ENCODE measurements at places on chromosomes 6 and 20.

- DNase-seq, result peak; percentile 87
Observed at GRCh38 chr6:26017632-26017966, 55.0 kb downstream of the TRIM38 start.

- no peak for DNase-seq
Observed at GRCh38 chr6:57262901-57263694, 41.0 kb upstream of the RAB23 start.

DNA sequence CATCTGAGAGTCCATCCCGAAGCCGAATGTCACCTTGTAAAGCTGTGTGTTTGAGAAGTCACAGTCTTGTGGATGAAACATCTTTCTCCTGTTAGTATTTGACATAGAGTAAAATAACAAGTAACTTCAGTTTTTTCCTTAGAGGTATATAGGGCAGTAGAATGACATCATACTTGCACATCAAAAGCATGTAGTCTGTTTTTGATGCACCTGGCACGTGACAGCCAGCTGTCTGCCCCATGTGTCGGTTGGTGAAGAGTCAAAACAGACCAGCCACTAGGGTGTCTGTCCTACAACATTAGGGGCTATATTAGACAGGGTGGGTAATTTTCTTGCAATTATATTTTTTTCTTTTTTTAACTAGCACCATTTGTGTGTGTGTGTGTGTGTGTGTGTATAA lies 70.2 kb downstream of the SNX9 start:
- DNase-seq, result no peak

- DNase-seq, result no peak
Observed at GRCh38 chr20:50305636-50306477, 115.2 kb downstream of the CEBPB start.

DNA sequence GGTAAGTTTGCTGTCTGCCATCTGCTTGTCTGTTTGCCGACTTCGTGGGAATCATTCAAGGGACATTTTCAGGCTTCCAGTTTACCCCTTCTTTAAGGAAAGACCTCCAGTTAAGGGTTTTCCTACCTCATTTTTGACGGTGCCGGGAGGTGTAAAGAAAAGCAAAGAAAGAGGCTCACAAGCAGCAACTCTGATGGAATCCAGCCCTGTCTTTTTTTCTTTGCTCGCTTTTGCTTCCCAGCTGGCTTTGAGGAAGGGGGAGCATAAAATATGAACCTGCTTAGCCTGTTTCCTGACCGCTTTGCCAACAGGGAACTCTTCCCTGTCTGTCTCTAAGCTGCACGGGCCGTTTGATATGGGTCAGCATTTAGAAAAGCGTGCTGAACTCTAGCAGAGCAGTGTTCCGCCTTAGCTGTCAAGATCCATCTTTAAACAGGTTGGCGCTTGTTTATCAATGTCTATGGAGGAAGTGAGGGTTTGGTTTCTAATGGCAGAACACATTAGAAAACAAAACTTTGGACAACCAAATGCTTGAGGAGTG lies 13.8 kb downstream of the SYTL3 start:
- no peak for DNase-seq

DNA sequence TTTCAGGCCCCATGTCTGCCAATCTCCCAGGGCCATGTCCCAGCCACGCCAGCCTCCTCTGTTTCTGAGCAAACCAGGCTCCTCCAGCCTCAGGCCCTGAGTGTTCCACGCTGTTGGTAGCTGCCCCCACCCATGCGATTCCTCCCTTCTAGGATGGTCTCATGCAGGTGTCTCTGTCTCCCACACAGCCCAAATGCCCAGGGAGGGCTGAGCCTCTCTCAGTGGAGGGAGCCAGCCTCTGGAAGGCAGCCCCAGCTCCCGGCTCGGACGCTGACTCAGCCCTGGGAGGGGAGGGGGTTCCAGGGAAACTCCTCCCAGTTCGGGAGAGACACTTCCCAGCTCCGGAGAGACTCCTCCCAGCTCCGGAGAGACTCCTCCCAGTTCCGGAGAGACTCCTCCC lies 122.9 kb upstream of the AFDN start:
- no peak for DNase-seq

DNA sequence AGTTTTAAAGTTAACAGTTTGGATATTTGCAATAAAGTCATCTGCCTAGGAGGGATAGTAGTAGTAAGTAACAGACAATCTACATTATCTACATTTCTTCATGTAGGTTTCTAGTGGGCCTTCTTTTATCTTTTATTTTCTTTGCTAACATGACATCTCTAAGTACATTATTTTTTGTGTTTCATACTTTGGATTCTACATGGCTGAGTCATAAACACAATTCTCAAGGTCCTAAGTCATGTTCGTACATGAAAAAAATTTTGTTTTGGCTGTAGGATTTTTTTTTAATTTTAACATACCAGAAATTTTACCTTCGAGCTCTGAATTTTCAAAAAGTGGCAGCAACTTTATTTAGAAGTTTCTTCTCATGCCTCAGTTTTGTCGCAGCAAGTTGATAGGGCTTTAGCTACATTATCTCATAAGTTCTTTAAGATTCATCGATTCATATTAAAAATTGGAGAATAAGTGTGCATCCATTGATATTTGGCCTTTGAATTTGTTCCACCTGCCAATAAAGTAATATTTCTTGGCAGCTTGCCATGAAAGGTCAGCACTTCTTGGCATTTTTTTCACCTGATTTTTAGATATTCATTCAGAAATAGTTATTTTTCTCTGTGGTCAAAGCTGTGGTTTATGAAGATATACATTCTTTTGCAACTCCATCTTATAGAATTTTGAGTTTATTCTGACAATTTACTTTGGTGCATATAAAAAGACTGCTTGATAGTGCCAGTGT lies 146.2 kb downstream of the GRIK2 start:
- no peak for DNase-seq

- DNase-seq, result no peak
Observed at GRCh38 chr6:84657486-84657885, 106.9 kb downstream of the TBX18 start.

GRCh38 chr6:170093658-170094596 lies 197.0 kb downstream of the DLL1 start:
- no peak for DNase-seq

GRCh38 chr20:42442716-42443115 lies 747.0 kb downstream of the PTPRT start:
- DNase-seq, result no peak

DNA sequence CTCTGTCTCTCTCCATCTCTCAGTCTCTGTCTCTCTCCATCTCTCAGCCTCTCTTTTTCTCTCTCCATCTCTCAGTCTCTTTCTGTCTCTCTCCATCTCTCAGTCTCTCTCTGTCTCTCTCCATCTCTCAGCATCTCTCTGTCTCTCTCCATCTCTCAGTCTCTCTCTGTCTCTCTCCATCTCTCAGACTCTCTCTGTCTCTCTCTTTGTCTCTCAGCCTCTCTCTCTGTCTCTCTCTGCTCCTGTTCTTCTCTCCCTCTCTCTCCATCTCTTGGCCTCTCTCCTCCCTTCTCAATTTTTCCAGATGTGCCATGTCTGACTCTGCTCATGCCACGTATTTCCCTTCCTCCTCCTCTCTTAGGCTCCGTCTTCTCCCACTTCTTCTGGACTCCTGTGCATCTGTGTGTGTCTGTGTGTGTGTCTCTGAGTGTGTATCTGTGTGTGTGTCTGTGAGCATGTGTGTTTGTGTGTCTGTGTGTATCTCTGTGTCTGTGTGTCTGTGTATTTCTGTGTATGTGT lies 72.7 kb downstream of the SRC start:
- DNase-seq, result no peak

DNA sequence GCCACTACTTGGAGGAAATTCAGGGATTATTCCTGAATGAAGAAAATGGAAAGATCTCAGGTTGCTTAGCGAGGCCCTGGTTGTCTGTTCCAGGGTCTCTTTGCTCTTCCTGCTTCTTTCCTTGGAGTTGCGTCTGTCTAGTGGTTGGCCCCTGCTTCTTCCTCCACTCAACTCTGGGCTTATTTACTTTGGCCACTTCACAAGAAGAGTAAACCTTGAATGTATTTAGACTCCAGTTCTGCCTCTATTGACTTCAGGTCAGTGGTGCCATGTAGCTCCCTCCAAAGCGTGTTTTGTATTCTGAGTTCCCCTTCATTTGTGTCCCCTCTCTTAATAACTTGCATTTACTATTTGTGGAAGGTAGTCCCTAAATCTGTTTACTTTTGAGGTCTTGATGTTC lies 456.5 kb downstream of the UTRN start:
- DNase-seq, result no peak

GRCh38 chr20:39877788-39878187 lies 811.2 kb downstream of the MAFB start:
- DNase-seq, result no peak

- DNase-seq, result no peak
Observed at GRCh38 chr6:53921639-53922038, 126.8 kb downstream of the LRRC1 start.

GRCh38 chr6:626236-626635 lies 30.7 kb downstream of the HUS1B start:
- no peak for DNase-seq

GRCh38 chr6:151544453-151544852 lies 50.6 kb downstream of the CCDC170 start:
- no peak for DNase-seq

DNA sequence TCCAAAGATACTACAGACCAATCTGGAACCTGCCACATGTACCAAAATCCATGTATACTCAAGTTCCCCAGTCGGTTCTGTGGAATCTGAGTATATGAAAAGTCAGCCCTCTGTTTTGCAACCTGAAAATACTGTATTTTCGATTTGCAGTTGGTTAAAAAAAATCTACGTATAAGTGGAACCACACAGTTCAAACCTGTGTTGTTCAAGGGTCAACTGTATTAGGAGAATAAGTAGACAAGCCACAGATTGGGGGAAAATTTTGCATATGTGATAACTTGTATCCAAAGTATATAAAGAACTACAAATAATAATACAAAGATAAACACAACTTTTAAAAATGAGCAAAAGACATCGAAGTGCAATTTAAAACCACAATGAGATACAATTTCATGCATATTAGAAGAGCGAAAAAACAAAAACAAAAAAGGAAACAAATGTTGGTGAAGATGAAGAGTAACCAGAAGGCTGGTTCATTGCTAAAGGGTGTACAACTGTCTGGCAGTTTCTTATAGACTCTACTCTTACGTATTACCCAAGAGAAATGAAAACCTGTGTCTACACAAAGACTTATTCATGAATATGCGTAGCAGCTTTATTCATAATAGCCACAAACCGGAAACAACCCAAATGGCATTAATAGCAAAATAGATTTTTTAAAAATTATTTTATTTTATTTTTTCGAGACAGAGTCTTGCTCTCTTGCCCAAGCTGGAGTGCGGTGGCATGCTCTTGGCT lies 180.8 kb downstream of the BCAS1 start:
- DNase-seq, result no peak

- no peak for DNase-seq
Observed at GRCh38 chr6:160972111-160972510, 19.5 kb upstream of the MAP3K4 start.

- DNase-seq, result no peak
Observed at GRCh38 chr6:141041596-141042087, 1091.1 kb upstream of the GJE1 start.

GRCh38 chr20:10524034-10524476 lies 89.0 kb downstream of the SLX4IP start:
- no peak for DNase-seq

DNA sequence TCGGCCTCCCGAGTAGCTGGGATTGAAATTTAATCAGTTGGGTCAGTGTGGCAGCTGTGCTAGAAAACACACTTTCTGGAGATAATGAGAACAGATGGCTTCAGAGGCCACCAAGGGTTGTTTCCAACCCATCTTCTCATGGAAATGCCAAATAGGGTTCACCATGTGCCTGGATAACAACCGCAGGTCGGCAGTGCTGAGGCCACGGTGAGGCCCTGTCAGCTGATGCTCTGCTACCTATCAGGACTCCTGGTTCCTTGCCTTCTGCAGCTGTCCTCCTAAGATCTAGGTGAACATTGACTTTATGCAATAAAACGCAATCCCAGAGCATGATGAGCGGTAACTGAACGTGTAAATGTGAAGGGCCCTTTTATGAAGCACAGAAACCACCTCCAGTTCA lies 139.3 kb upstream of the SNX9 start:
- no peak for DNase-seq

DNA sequence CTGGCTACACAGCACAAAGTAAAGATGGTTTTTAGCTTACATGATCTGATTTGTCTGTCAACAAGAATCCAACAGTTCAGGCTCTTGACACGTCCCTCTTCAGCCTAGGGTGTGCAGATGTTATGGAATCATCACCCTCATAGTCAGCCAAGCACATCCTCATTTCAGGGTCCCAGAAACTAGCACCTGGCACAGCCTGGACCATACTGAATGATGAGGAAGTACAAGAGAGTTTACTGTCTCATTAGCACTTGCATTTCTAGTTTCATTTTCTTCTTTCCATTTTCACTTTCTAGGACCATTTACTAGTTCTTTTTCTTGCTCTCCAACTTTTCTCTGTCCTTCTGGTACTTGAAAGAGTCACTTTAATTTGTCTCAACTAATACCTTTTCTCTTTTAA lies 6.5 kb downstream of the RIPOR2 start:
- no peak for DNase-seq

- no peak for DNase-seq
Observed at GRCh38 chr20:60249436-60249835, 291.2 kb downstream of the CDH26 start.

- no peak for DNase-seq
Observed at GRCh38 chr6:12203001-12203400, 87.2 kb upstream of the EDN1 start.
